Stimulated activated CD8-positive, alpha-beta memory T cell treated with anti-CD3 and anti-CD28 coated beads, Interleukin-7, amount 100 ng/mL, for 1 hour (primary cell): ENCODE measurements at places on chromosomes 4 and X.

GRCh38 chr4:116321471-116321870 lies 763.9 kb downstream of the TRAM1L1 start:
- no peak for DNase-seq

- DNase-seq, result no peak
Measured at GRCh38 chr4:26260571-26260970, 60.2 kb upstream of the RBPJ start.

DNA sequence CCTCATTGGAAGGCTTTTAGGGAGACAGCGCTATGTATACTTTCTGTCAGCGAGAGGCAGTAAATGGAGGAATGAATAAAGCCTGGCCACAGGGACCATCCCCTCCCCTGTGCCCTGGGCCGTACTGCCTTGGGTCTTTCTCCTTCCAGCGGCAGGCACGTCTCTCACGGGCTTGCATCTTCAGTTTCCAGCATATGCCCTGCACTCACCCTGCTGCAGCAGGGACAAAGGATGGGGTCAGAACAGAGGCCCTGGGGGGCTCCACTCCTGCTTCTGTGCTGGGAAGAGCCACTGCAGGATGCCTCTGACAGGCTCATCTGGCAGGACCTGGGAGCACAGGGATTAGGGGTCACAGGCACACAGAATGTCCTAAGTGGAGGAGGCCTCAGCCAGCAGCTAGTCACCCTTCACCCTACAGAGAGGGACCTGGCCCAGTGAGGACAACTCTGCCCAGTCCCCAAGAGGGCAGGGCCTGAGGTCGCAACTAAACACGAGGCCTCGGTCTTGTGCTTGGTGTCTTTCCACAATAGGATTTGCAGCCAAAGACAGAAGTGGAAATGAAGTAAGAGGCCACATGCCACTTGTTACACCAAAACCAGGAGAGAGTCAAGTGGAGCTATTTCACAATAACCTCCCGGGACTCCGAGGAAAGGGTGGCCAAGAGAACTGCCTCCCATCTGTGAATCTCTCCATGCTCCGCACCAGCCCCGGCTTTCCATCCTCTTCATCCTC lies 150.8 kb downstream of the AFAP1 start:
- no peak for DNase-seq

DNA sequence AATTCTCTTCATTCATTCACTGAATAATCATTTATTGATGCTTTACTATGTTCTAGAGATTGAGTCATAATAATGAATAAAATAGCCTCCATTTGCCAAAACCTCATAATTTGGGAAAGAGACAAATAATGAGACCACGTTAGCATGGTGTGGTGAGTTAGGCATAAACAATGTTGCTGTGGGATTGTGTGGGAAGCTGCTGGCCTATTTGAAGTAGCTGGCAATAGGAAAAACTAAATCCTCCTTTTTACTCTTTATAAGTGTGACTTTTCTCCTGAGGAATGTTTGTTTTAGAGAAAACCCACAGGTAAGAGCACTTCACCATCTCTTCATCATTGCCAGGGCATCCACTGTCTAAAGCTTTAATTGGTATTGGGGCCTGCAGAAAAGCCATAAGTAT lies 95.3 kb downstream of the AREG start:
- no peak for DNase-seq

DNA sequence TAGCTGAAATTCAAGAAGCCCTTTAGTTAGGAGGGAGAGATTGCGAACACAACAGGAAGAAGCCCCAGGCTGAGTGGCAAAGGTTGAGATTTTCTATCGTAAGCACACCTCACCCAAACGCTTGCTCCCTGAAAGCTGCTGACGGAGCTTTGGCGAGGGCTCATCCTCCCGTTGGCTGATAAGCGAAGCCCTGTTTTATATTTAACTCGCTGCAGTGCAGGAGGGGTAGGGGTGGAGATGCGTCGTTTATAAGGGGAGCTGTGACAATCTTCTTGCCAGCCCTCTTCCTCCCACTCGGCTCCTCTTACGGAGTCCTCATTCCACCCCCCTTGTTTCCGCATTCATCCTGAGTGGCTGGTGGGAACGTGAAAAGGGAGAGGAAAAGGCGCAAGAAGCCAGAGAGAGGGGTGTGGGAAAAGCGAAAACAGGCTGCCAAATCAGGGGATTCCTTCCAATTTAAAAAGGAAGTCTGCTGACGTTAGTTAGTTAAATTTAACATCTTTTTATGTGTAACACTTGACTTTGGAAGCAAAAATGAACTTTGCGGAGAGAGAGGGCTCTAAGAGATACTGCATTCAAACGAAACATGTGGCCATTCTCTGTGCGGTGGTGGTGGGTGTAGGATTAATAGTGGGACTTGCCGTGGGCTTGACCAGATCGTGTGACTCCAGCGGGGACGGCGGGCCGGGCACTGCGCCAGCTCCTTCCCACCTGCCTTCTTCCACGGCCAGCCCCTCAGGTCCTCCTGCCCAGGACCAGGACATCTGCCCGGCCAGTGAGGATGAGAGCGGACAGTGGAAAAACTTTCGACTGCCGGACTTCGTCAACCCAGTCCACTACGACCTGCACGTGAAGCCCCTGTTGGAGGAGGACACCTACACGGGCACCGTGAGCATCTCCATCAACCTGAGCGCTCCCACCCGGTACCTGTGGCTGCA lies at the start of gene ENPEP:
Gene ENPEP (plus strand): TSS at position 275 of the 938 bp plus-strand sequence. CDS start 260 bp downstream, at position 535.
- DNase-seq, result no peak

DNA sequence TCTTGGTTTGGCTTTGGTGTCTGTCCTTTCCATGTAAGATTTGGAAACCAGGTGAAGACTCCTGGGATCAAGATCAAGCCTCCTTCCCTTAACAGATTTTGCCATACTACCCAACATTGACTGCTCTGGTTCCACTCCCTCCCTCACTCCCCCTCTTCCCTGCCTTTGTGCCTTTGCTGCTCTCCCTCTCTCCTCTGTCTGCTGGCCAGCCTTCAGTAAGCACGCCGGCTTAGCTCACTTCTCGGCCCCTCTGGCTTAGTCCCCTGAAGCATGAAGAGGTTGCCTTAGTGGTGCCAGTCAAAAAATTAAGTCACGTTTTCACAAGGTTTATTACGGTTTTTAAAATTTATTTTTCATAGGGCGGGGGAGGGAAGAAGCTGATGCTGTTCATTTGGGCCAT lies 6.0 kb downstream of the GRIA3 start:
- DNase-seq, result no peak

- no peak for DNase-seq
Measured at GRCh38 chrX:48465336-48465933, 4.6 kb downstream of the SLC38A5 start.

DNA sequence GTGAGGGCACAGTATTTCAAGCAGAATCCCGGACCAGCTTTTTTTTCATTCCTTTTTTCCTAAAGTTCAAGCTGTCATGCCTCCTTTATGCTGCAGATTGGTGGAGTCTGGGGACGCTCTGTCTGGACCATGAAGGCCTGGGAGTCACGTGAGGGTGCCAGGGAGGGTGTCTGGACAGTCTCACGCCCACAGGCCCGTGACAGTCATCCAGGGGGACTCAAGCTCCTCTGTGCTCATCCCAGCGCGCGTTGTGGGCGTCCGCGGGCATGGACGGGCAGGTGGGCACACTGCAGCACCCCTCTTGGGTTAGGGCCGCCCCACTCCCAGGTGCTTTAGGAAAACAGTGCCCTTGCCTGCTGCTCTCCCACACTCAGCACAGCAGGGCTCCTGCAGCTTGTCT lies 4.8 kb downstream of the CPZ start:
- no peak for DNase-seq

GRCh38 chrX:94361241-94361640 lies 687.2 kb downstream of the FAM133A start:
- DNase-seq, result no peak

- no peak for DNase-seq
Measured at GRCh38 chrX:40096395-40097091, 1.2 kb downstream of the BCOR start.

DNA sequence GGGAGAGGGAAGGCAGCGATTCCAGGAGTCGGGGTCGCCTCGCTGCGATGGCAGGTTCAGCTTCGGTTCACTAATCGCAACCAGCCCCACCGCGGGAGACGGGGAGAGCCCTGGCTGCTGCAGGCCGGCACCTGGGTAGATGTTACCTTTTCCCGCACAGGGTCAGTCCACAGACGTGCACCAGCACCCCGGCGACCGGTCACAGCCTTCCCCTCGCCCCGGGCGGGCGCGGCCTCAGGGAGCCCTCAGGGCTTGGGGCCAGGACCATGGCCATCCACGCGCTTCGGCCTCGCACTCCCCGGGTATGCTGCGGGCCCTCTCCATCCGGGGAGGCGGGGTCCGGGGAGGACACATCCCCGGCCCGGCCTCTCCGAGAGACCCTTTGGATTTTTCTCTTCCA lies 26.1 kb upstream of the EXOC1L start:
- no peak for DNase-seq

GRCh38 chrX:19602866-19603622 lies 87.7 kb upstream of the MAP3K15 start:
- no peak for DNase-seq

DNA sequence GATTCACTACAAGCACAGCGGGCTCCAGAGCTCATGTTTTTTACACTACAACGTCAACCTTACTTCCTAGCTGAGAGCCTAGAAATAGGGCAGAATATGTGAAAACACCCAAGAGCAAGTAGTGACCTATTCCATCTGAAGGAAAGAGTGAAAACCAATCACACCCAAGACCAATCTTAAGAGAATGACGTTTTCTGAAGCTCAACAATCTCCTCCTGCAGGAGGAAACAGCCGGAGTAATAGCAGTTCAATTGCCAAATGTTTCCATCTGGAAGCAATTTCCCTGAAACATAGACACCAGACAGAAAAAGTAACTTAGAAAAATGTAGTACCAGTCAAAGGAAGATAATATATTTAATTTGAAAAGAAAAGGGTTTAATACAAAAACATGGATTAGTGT lies 142.4 kb downstream of the ANXA5 start:
- no peak for DNase-seq

- no peak for DNase-seq
Measured at GRCh38 chrX:97401154-97401553, 517.4 kb downstream of the RPA4 start.

DNA sequence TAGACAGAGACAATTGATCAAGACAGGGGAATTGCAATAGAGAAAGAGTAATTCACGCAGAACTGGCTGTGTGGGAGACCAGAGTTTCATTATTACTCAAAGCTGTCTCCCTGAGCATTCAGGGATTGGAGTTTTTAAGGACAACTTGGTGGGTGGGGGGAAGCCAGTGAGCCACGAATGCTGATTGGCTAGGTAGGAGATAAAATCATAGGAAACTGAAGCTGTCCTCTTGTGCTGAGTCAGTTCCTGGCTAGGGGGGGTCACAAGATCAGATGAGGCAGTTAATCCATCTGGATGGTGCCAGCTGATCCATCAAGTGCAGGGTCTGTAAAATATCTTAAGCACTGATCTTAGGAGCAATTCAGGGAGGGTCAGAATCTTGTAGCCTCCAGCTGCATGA lies 358.6 kb downstream of the GPM6A start:
- no peak for DNase-seq

- DNase-seq, result no peak
Measured at GRCh38 chrX:13102636-13103035, 58.2 kb upstream of the FAM9C start.

DNA sequence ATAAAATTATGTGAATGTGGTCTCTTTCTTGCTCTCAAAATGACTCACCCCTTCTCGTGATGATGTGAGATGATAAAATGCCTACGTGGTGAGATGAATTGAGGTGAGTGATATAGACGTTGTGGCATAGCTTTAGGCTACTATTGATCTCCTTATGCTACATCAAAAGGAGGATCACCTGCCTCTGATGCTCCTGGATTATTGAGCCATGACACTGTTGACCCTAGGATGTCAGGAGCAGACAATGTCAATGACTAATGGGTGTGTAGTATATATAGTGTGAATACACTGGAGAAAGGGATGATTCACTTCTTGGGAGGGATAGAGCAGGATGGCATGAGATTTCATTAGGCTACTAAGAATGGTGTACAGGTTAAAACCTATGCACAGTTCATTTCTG lies 210.7 kb upstream of the PRPS2 start:
- DNase-seq, result no peak

DNA sequence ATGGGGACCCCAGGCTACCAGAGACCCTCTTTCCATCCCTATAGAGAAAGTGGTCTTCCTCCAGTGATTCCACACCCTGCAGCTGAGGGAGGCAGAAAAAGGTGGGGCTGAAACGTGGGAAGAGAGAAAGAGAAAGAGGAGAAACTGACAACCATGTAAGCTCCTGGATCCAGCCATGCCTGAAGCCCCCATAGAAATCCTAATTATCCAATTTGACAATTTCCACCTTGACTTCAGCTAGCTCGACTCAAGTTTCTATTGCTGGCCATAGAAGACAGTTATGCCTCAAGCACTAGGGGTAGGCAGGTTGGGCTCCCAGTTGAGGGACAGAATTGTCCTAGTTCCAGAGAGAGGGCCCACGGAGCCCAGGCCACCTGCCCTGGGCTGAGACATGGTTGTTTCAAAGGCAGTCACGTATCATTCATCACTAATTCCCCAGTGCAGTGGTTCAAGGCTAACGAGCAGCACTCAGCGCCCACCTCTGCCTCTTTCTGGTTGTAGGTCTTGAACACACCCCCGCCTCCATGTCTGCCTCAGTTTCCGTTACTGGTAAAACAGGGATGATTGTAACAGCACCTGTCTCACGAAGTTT lies 39.8 kb upstream of the ASMTL start:
- no peak for DNase-seq

DNA sequence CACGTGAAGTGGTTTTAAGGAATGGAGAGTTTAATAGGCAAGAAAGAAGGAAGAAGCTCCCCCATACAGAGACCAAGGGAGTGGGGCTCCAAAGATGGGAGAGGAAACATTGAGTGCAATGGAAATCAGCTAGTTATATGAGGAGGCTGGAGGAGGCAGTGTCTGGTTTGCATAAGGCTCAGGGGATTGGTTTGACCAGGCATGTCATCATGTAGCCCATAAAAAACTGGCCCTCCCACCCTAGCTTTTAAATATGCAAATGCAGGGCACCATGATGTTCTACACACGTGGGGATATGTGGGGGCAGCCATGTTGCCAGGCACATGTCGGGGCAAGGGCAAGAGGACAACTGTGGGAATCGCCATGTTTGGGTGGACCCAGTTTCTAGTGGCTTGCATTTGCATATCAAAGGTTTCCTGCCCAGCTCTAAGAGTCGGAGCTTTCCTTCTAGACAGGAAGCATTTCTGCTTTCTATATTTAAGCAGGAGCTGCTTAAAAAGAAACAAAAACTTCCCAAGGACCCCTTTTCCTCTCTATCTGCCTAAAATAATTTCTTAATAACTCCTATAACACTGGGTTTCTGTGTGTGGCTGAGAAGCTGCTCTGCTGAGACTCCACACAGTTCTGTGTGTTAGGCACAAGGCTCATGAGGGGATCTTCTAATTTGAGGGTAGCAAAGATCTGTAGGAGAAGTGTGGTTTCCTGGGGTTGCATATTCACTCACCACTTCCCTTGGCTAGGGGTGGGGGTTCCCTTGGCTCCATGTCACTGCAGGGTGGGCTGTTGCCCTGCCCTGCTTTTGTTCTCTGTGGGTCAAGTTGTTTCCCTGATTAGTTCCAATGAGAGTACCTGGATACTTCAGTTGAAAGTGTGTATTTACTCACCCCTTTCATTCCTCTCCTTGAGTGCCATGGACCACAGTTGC lies 113.5 kb downstream of the VSIG4 start:
- DNase-seq, result no peak

DNA sequence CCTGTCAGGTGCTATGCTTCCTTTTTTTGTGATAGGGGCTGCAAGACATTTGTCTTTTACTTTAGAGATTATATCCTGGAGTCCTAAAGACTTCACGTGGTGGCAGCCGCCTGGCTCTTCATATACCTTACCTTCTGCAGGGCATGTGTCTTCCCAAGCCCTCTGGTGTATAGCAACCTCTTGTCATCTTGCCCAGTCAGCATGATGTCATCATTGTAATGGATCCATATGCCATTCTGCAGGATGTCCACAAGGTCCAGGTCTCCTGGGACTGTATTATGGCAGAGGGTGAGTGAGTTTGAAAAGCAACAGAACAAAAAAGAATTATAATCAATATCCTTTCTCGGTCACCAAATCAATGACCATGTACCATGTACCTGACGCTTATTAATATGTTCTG lies 82.2 kb upstream of the SCOC start:
- DNase-seq, result no peak
